Dermis blood vessel endothelial cell (primary cell): ENCODE measurements at places on chromosomes 16 and 17. TPM values are rescaled to one million over a fixed set of nuclear protein-coding genes. Genes with fewer than 3 reads are reported as not detected.

- DNase-seq, result no peak
These were observed 9.3 kb downstream of the TBC1D24 start for GRCh38 chr16:2483939-2484897.

- no peak for DNase-seq
These were observed 260.6 kb upstream of the RPL38 start for GRCh38 chr17:73942703-73943415.

The TNFSF12 gene
- total RNA-seq, result 9.2 and 26.1 TPM in 2 replicates

The SEC14L5 gene
- 0.14 TPM in 1 of 2 replicates, not detected in the other for total RNA-seq

DNA sequence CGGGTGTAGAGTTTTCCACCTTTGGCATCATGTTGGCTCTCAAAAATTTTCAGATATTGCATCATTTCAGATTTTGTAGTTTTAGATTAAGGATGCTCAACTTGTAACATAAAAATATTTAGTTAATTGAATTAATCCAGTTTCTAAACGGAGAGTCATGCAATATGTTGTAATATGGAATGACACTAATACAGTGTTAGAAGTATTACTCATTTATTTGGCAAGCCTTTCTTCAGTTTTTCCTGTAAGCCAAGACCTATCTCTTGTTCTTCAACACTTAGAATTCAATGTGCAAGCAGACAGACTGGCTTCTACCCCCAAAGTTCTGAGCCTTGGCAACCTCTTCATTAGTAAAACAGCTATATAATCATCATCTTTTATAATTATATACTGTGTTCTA is 985.0 kb upstream of the GOT2 start:
- no peak for DNase-seq

DNA sequence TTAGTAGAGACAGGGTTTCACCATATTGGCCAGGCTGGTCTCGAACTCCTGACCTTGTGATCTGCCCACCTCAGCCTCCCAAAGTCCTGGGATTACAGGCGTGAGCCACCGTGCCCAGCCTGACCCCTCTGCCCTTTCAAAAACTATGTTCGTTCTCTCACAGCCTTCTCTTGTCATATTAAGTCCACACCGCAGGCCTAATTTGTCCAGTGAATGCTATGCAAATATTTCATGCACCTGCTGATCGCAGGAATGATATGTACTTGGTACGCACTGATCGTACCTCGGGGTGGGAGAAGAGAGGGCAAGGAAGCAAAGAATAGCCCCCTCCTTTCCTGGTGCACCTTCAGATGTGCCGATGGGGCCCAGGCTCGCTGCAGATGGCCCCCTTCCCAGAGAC is 3.0 kb upstream of the BIRC5 start:
- no peak for DNase-seq

The QRICH2 gene
- total RNA-seq, result 8.5 and 13.8 TPM in 2 replicates

- DNase-seq, result no peak
These were observed 27.0 kb downstream of the ZSWIM7 start for GRCh38 chr17:15972497-15972951.

The MPP3 gene
- total RNA-seq, result 3.0 and 4.9 TPM in 2 replicates
